ENCODE measurements at places on chromosomes 1 and 21. TPM values are rescaled to one million over a fixed set of nuclear protein-coding genes. Genes with fewer than 3 reads are reported as not detected.

GRCh38 chr1:113946678-113947387 lies 17.7 kb downstream of the HIPK1 start:
- no peak for DNase-seq

DNA sequence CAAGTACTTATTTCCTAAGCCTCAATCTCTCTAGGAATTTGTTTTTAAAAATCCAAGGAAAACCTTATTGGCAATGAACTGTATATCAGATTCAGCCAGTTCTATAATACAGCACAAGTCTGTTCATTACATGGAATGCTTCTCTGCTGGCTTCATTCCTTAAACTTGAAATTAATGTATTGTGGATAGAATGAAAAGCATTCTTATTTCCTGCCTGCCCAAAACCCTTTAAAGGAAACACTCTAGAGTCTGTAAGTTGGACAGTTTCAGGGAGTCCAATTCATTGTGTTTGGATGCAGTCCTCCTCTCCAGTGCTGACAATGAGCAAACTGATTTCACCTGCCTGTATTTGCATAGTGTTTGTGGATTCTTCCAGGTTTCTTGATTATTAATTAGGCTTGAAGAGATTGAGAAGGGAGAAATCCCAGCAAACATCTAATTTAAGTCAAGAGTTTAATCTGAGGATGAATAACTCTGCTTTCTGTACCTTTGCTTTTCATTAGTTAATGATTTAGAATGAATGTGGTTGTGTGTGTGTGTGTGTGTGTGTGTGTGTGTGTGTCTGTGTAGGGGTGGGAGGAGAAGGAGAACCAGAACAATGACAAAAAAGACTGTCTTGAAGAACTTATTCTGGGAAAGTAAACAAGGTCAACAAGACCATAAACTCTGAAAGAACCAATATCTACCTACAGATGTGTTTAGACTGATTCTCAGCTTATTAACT lies 61.2 kb downstream of the CACHD1 start:
- DNase-seq, result no peak

GRCh38 chr1:71657891-71658679 lies 577.2 kb upstream of the ZRANB2 start:
- no peak for DNase-seq

- no peak for DNase-seq
These were observed 479.9 kb upstream of the PLXNA2 start for GRCh38 chr1:208724079-208724478.

DNA sequence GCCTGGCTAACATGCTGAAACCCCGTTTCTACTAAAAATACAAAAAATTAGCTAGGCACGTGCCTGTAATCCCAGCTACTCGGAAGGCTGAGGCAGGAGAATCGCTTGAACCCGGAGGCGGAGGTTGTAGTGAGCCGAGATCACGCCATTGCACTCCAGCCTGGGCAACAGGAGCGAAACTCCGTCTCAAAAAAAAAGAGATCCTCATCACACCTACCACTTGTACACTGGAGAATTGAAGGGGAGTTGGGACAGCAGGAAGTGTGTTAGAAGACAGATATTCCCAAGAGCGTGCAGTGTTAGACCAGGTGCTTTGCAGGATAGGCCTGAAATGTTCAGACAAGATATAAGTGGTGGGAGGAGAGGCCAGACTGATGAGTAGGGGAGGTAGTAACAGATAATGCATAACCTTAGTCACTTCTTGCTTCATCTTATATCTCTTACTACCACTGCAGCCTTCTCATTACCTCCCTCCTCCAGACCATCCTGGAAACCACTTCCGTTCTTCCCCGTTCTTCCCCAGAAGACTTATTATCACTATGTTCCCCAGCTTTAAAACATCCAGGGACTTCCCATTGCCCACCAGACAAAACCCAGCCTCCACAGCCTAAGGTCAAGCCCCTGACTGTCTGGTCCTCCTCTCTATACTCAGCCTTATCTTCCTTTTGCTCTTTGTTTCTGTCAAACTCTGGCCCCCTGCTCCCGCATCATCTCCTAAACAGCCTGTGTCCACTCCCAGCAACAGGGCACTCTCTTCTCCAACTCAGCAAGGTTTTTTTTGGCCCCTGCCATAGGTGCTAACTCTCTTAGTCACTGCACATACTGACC lies 21.3 kb downstream of the FAM20B start:
- DNase-seq, result no peak

DNA sequence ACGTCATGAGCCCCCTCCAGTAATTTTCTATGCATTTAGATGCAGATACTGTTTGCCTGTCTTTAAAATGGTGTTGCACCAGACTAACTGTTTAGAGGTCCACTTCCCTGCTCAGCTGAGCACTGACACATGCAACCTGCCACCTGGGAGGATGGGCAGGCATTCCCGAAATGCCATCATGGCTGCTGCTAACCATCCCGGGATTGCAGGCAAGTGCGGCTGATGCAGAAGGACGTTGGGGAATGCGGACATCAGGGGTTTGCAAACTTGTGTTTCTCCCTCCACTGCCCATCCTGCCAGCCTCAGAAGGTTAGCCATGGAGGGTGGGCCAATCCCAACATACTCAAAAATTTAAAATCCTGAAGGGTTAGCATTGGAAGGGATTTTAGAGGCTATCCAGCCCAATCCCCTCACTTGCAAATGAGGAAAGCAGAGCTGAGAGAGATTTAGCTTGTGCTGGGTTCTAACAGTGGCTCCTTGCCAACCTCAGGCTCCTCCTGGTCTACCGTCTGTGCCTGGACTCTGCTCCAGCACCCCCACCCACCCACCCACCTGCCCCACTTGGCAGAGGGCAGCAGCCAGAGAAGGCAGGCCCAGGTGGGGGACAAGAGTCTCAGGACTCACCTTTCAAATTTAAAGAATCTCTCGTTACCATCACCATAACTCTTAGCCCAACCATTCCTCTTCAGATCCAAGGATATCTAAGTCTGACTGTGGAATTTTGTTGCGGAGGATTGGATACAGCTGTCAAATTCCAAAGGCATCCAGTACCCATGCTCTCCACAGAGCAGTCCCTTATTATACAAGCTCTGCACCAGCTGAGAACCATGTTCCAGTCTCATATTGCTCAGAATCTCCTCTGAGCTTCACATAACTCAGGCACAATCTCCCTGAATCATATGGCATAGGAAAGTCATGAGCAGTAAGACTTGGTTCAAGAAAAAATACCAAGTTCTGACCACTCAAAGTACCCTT lies 34.2 kb downstream of the HIVEP3 start:
- DNase-seq, result no peak

The FAM167B gene
- 0.66 TPM for total RNA-seq

The CYP4Z1 gene
- not detected for total RNA-seq
